Stimulated activated CD8-positive, alpha-beta memory T cell treated with anti-CD3 and anti-CD28 coated beads, Interleukin-4, amount 100 ng/mL, for 4 hours (primary cell): ENCODE measurements at places on chromosomes 1 and 21.

- no peak for DNase-seq
Observed at GRCh38 chr1:224092601-224093000, 21.3 kb upstream of the FBXO28 start.

DNA sequence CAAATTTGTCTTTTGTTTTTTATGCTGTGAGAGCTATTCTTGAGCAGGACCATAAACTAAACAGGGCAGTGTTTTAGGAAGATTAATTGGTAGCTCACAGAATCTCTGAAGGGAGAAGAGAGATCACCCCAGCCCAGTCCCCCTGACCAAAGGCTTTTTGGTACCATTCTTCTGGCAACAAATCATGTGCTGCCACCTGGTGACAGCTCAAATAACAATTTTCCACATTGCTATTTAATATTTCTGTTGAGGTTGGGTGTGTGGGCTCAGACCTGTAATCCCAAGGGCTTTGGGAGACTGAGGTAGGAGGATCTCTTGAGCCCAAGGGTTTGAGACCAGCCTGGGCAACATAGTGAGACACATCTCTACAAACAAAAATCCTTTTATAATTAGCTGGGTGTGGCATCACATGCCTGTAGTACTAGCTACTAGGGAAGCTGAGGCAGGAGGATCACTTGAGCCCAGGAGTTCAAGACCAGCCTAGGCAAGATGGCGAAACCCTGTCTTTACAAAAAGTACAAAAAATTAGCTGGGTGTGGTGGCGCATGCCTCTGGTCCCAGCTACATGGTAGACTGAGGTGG, 2.2 kb upstream of the TESK2 start:
- DNase-seq: no peak

GRCh38 chr1:4095433-4095971, 195.4 kb upstream of the C1orf174 start:
- no peak for DNase-seq

DNA sequence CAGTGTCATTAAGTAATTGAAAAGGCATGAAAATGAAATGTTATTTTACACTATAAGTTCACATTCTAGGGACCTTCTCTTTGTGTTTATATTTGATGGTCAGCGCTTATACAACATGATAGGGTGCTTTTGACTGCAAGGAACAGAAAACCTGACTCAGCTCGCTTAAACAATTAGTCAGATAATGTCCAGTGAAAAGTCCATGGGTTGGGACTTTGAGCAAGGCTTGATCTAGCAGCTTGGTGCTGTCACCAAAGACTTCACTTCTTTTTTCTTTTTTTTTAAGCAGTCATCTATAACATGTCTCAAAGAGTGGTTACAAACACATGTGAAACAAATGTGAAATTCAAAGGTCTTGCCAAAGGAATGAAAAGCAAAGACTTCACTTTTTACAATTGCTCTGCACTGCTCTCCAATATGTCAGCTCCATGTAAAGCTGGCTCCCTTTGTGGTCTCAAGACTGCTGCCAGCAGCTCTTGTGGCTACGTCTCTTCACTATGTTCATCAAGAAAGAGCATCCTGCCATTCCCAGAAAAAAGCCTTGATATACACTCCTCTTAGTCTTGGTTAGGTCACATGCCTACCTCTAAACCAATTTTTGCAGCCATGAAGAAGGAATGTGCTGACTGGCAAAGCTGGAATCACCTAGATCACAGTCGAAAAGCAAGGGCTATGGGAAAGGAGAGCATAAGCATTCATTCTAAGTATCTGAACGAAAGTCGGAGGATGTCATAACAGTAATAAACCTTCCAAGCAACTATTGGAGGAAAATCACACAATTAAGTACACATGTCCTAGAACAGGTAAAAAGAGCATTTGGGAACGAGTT, 15.2 kb downstream of the F3 start:
- DNase-seq: no peak

DNA sequence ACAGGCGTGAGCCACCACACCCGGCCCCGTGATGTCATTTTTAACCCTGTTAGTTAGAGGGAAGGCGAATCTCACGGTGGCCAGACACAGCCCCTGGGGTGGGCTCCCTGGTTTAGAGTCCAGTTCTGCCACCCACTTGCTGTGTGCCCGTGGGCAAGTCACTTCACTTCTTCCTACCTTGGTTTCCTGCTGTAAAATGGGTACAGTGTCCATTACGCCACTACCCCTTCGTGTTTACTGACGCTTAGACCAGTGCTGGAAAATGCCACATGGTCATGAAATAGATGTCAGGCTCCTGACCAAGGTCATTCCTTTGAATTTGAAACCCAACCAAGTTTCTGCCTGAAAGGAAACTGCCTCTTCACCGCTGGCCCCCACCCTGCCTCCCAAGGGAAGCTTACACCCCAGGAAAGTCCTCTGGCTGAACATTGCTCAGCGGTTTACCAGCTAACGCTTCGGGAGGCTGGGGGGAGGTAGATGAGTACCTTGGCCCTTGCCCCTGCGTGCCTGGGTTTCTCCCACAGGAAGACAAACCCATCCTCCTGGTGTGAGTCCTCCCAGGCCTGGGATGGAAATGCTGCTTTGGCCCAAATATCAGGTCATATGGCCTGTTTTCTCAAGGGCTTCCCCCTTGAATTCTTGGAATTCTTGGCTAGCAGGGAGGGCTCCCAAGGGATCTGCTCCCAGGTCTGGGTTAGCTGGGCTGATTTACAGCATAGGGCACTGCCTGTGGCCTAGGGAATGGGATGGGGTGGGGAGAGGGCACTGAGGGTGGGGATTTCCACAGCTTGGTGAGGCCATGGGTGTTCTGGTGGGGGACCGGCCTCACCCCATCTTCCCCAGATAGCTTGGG, 7.6 kb upstream of the AADACL4 start:
- DNase-seq: no peak

GRCh38 chr1:184950227-184950626, 24.1 kb downstream of the NIBAN1 start:
- no peak for DNase-seq

DNA sequence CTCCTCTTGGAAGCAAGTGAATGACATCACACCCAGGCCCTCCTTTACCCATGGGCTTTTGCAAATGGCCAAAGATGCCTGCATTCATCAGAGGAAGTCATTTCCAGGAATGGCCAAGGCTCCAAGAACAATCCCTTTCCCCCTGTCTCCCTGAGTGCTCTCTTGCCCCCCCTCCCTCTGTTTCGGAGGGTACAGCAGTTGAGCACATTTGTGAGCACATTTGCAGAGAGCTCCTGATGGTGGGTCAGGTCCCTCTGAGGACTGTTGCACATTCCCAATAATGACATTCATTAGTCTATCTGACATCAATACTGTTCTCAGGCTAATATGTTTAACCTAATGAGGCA, 113.4 kb downstream of the MATN1 start:
- DNase-seq: no peak

DNA sequence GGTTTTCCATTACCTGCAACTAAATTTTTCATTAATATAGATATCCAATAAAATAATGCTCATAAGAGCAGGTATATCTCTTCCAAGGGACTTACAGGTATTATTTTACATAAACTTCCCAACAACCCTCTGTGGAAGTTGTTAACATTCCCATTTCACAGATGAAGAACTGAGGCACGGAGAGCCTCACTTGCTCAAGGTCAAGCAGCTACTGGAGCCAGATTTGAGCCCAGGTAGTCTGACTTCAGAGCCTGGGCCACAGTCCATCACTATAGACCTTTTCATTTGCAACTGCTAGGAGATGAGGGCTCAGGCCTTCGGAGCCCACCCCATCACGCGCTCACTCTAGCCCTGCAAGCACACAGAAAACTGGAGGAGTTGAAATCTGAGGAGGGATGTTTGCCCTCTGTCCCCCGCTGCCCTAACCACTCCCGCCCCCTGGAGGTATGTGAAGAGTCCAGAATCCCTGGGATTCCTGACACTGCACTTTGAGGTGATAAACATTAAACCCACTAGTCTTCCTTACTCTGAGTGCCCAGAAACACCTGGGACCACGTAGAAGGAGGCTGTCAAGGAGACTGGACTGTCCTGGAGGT, 11.7 kb upstream of the ALPL start:
- no peak for DNase-seq

- DNase-seq: no peak
Observed at GRCh38 chr1:56406821-56407220, 172.5 kb downstream of the PLPP3 start.
